ENCODE measurements at places on chromosomes 5 and 9. TPM values are rescaled to one million over a fixed set of nuclear protein-coding genes. Genes with fewer than 3 reads are reported as not detected.

CLK4 gene
- total RNA-seq = 25.2 TPM

ADAMTS2 gene
- not detected for total RNA-seq

F2RL2 gene
- total RNA-seq = not detected

FABP6 gene
- total RNA-seq = not detected

DNA sequence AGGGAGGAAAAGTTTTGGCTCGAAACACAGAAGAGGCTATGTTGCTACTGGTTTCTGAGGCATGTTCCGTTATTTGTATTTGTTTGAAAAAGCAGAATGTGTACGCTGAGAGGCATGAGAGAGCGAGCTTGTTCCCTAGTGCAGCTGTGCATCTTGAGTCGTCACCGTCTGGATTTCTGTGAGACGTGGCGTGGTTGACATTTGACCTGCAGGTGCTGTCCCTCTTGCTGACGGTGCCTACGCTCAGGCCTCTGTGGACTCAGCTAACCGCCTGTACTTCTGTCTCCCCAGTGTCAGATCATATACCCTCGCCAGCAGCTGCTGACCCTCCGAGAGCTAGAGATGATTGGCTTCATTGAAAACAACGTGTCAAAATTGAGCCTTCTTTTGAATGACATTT, 21.5 kb downstream of the TRIP13 start:
- DNase-seq = no peak

GRCh38 chr5:122439645-122440044, 127.6 kb downstream of the SNCAIP start:
- DNase-seq = no peak

- no peak for DNase-seq
Measured at GRCh38 chr9:114501796-114502682, 3.2 kb downstream of the WHRN start.

DNA sequence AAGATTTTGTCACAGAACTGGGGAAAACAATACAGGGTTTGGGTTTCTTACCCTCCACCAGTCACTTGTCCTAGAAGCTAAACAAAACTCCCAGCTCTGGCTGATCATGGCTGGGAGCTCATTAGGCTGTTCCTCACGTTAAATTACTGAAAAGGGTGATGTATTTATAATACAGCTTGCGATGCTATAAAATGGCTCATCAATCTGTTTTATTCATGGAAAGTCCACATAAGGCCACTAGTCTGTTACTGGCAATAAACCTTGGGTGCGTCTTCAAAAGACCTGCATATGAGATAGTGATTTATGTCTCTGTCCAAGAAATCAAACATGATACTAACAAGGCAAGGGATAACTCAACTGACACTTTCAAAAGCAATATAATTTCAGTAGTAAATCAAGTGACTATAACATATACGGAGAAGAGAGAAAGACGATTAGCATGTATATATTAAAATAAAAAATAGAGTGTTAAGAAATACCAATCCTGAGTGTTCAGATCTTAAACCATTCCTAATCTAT, 219.0 kb downstream of the BNC2 start:
- no peak for DNase-seq

DNA sequence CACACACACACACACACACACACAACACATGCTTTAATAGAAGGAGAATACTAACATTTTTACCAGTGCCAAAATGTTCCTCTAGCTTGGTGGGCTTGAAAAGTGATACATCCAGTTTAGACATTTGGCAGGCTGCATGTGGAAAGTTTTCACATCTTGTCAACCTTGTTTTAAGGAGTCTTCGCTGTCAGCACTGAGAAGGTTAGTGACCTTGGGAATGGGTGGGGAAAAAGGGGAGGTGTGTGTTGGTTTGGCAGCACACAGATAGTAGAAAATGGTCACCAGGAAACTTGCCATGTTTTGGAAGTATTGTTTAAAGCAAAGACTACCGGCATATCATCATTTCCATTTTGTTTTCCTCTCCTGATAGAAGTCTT, 346.5 kb upstream of the ADAMTSL1 start:
- DNase-seq = no peak

- no peak for DNase-seq
Measured at GRCh38 chr5:878125-878524, 14.5 kb downstream of the BRD9 start.

- no peak for DNase-seq
Measured at GRCh38 chr5:42377496-42377895, 45.7 kb upstream of the GHR start.

DNA sequence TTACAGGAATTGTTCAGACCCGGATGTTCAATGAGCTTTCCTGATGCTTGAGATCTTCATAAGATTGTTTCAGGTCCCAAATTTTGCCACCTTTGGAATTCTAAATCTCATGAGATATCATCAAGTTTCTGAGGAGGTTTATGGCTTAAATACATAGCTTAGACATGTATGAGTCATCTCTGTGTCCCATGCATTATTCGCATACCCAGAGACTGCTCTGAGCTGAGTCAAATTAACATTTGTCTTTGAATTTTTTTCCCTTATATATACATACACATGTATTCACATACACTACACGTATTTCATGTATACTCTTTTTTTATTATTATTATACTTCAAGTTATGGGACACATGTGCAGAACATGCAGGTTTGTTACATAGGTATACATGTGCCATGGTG, 744.6 kb downstream of the BRINP1 start:
- no peak for DNase-seq

All from activated CD8-positive, alpha-beta memory T cell treated with anti-CD3 and anti-CD28 coated beads, Interleukin-2, amount 10 ng/mL, durations not matched to agents 7 days and 5 days (primary cell).